Cerebellar nuclear complex (tissue), 1 donor: ENCODE measurements at places on chromosomes 1 and 21.

- DNase-seq, result no peak
Measured at GRCh38 chr1:168469690-168470089, 74.1 kb downstream of the XCL2 start.

DNA sequence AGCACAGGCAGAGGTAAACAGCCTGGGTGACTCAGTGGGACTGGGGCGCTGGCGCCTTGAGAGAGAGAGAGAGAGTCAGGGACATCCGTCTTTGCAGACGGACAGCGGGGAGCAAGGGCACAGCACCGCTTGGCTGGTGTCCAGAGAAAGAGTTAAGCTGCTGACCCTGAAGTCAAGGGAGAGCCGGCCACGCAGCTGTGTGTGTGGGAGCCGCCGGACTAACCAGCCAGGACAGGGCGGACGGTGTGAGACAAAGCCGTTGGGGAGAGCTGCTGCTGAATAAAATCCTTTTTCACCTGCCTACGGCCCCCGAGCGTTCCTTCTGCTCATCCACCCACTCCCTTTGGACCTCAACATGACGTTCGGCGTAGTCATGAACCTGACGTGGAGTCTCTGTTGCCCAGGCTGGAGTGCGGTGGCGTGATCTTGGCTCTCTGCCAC is 14.5 kb downstream of the CFAP74 start:
- no peak for DNase-seq

- DNase-seq, result no peak
Measured at GRCh38 chr1:204359131-204359473, 627 bp downstream of the PLEKHA6 start.

DNA sequence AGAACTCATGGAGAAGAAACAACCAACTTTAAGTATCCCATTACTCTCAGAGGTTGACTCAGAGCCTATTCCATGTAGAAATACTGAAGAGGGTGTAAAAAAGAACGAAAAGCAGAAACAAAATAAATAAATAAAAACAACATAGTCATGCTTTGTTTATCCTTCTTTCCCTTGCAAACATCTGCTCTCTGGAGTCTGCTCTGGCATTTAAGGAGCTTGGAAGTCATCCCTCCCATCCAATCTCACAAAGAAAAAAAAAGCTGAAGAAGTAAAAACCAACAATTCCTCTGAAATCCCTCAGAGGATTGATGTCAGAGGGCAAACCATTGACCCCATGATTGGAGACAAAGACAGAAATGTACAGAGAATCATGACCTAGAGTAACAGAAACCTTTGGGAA is 302.6 kb upstream of the GREM2 start:
- DNase-seq, result no peak

GRCh38 chr1:202547215-202547614 is 163.0 kb downstream of the SYT2 start:
- no peak for DNase-seq

DNA sequence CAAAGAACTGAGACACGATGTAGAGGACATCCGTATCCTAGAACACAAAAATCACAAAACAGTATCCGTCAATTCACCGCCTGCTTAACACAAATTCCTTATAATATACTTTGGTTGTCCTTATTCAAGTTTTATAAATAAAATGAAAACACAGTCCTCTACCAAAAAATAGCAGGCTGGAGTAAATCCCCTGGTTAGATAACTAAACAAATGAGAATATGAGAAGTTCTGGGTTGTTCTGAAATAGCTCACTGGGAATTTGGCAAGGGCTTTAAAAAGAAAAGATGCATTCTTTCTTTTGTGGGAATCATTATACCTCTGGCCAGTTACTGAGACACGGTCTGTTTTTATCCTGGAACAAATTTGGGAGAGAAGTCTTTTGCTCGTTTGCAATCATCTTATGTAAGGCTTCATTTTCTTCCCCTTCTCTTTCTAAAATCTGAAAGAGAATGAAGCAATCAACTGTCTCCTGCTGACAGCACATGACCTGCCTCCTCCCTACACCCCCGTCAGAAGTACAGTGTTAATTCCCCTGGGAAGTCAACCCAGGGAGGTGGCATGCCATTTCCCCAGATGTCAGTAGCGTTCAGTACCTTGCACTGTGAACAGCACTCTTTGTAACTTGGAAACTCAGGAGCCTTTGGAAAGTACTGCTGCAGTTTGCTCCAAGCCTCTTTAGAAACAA is 37.1 kb upstream of the RAP1GAP start:
- no peak for DNase-seq

DNA sequence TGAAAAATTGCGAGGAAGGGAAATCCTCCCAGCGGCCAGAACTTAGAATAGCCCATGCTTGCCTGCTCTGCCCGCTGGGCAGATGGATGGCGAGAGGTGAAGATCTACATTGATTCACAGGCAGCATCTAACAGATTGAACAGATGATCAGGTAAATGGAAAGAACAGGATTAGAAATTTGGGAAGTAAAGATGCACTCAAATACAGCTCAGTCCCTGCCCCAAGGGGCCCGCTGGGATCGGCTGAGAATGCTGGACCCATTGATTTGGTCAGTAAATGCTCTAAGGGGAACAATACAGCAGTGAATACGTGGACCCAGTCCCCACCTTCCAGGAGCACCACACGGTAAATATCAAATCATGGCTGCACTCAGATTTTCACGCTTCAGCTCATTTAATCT is 248.2 kb downstream of the MATN1 start:
- DNase-seq, result no peak

DNA sequence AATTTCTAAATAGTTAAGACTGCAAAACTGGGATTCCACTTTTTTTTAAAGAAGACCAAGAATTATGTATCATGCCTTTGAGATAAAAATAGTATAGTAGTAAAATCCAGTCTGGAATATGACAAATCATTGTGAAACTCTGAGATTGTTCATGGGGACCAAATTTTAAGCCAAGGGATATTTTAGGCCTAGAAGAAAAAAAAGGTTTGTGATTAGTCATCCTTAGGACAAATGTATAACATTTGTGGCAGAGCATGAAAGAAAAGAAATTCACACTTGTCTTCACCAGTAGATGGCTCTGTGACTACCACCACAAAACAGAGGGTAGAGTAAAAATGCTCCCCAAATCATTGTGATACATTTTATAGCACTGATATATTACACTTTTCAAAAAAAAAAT is 226.1 kb downstream of the KCTD3 start:
- DNase-seq, result no peak

GRCh38 chr1:53331446-53332185 is 3.7 kb upstream of the LRP8 start:
- no peak for DNase-seq

DNA sequence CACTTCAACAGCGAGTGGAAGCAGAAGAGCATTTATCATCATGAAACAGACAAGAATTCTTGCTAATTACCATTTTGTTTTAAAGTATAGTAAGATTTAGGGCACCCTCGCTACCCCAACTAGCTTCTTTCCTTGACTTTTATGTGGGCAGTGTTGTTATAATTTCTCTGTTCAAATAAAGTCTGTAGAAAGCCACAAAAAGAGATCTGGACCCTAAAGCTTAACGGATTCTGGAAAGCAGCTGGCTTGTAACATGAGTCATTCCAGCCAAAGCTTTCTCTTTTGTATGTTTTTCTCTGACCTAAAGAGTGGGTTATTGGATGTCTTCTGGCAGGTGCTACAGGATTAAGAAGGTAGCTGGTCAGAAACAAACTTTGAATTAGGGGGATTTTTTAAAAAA is 37.4 kb downstream of the RUNX1 start:
- DNase-seq, result no peak

- no peak for DNase-seq
Measured at GRCh38 chr1:189312499-189312898, 1165.2 kb downstream of the BRINP3 start.

DNA sequence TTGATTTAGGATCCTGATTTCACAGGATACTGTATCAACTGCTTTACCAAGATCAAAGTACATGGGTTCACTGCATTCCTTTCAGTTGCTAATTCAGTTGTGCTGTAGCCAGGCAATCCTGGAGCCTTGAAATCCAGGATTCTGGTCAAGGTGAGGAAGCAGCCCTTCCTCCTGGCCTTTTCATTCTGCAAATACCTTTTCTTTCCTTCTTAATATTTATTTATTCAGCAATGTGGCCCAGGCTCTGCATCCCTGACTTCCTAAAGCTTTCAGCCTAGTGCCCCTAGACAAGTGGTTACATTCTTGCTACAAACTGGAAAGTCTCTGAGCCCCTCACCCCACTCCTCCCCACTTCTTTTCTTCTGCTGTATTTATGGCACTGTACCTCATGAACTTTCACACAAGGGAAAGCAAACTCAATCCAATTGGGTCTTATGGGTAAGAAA is 16.2 kb downstream of the LRRC8D start:
- DNase-seq, result no peak

- no peak for DNase-seq
Measured at GRCh38 chr1:110580244-110580643, 25.9 kb downstream of the KCNA2 start.

DNA sequence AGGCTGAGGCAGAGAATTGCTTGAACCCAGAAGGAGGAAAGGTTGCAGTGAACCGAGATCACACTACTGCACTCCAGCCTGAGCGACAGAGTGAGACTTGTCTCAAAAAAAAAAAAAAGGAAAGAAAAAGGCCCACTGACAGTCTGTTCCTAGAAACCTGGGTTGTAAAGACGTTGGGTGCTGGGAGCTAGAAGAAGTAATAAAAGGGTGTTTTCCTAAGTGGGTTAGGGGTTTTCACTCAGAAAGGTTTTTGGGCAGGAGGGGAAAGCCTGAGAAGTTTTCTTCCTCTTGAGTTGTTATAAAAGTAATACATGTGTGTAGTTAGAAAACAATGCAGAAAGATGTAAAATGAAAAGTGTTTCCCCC is 25.4 kb downstream of the CELA3A start:
- no peak for DNase-seq

GRCh38 chr1:174912264-174912663 is 87.5 kb upstream of the CACYBP start:
- no peak for DNase-seq

GRCh38 chr1:119768778-119769177 is at the start of gene HMGCS2:
Gene HMGCS2 (minus strand): TSS chr1:119768905. CDS start chr1:119768844, 61 bp downstream.
- DNase-seq, result no peak

DNA sequence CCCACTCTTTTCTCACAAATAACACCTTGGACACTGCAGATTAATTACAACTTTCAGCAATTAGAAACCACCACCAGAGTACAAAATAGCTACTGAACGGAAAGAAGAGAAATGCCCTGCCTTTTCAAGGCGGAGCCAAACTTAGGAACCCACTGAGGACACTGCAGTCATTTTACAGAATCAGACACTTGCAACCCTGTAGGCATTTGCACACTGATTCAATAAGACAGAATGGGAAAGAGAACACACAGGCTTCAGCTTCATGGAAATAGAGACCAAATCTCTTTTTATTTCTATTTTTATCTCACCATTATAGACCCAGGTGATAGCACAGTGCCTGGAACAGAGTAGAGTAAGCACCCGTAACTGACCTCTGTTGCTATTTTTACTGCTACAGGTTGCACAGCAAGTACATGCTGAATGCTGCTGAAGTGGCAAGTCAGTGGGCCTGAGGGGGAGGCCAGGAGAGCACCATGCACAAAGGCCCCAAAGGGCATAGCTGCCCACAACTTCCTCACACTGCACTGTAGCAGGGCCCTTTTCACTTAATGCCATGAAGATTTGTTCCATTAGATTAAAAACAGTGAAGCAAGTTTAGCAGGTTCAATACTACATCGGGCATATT is 50.7 kb upstream of the EDARADD start:
- DNase-seq, result no peak

DNA sequence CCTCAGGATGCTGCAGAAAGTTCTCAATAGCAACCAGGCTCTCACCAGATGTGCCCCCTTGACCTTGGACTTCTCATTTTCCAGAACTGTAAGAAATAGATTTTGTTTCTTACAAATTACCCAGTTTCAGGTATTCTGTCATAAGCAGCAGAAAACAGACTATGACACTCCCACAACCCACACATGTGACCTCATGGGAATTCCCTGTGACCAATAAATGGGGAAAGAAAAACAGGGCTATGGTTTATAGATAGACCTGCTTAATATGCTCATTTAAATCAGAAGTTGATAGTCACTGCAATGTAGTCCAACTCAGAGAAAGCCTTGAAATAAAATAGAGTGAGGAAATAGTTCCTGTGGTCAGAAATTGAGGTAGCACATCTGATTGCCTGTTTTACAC is 380.9 kb upstream of the PTBP2 start:
- DNase-seq, result no peak

- no peak for DNase-seq
Measured at GRCh38 chr1:156795787-156796186, 20.9 kb downstream of the SH2D2A start.

DNA sequence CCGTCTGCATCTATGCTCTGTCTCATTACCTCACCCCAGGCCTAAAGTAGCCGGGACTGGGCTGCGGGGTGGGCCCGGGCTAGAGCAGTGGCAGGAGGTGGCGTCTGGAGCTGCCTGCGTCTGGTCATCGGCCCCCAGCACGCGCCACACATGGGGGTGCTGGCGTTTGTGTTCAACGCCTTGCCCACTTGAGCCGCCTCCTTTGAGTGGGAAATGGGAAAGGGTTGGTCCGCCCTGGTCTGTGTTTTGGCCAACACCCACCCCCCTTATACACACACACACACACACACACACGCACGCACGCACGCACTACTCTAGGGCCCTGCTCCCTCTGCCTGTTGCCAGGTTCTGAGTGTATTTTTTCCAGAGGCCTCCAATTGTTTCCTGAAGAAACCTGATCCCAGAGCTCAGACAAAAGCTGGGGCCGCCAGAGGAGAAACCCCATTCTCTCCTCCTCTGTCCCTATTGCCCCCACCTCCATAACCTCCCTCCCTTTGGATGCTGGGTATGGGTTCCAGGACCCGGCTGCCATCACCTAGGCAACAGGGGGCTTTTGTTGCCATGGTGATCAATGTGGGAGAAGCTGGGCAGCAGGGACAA is 10.1 kb downstream of the VANGL2 start:
- no peak for DNase-seq

- no peak for DNase-seq
Measured at GRCh38 chr1:154567386-154568156, at the start of gene CHRNB2. Gene CHRNB2 (plus strand): TSS chr1:154567778. CDS start chr1:154568045, 267 bp downstream.

DNA sequence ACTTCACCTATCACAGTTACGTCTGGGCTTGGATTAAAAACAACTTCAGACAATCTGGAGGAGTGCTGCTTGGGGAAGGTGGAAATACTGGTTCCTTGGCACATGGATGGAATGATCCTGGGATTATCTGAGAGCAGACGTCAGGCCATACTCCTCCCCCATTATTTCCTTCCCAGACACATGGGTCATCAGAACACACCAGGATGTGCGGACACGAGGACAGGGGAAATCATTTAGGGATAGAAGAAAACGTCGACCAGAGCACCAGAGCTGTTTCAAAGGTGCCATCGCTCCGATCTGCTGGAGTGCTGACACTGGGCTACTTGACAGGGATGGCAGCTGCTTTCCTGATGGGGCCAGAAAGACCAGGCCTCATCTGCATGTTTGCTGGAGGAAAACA is 31.8 kb upstream of the ANGPTL7 start:
- no peak for DNase-seq
